ENCODE measurements at places on chromosomes 2 and 18.

GRCh38 chr2:145563741-145564615 is 1044.1 kb upstream of the ZEB2 start:
- no peak for DNase-seq

GRCh38 chr2:113977060-113977659 is 87.3 kb downstream of the ACTR3 start:
- no peak for DNase-seq

- no peak for DNase-seq
Measured at GRCh38 chr2:135510577-135510976, 20.4 kb downstream of the ZRANB3 start.

GRCh38 chr2:149483004-149483605 is 104.5 kb downstream of the MMADHC start:
- no peak for DNase-seq

DNA sequence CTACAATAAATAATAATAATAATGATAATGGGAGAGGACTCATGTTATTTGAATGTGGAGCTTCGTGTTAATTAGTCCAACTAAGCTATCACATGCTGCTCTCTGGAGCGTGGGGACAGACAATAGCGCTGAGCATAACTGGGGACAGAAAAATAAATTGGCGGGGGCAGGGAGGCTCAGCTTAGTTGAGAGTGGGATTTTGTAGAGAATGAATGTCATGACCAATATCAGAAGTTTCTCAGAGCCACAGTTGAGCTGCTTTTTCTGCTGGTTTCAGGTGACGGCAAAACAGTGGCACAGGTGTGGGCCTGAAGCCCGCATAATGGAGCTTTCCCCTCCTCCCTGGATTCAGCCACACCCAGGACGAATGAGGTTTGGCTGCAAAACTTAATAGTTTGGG is 111.1 kb upstream of the CAB39 start:
- DNase-seq = no peak

- DNase-seq = peak; percentile 68
Measured at GRCh38 chr2:20962939-20963557, 80.8 kb downstream of the APOB start.

DNA sequence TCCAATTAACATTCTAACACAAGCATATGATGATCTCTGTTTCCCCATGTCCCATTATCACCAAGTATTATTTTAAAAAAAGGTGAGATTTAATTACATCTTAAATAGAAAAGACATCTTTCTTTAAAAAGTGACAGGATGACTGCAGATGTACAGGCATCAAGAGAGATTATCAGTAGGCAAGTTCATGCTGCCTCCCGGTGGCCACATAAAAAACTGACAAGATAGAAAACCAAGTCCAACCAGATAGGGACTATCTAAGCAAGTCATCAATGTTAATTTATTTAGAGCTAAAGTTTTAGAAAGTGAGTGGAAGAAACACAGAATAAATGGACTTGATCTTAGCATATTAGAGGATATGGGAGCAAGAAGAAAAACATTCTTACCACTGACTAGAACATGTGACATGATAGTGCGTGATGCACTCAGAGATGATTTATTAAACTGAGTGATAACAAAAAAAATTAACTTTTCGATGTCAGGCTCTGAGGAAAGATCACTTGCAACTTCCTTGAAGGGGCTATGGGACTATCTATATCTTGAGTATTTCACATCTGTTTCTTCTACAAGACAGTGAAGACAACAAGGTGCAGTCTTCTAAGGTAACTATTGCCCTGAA is 5.4 kb upstream of the TDRD15 start:
- DNase-seq = no peak

DNA sequence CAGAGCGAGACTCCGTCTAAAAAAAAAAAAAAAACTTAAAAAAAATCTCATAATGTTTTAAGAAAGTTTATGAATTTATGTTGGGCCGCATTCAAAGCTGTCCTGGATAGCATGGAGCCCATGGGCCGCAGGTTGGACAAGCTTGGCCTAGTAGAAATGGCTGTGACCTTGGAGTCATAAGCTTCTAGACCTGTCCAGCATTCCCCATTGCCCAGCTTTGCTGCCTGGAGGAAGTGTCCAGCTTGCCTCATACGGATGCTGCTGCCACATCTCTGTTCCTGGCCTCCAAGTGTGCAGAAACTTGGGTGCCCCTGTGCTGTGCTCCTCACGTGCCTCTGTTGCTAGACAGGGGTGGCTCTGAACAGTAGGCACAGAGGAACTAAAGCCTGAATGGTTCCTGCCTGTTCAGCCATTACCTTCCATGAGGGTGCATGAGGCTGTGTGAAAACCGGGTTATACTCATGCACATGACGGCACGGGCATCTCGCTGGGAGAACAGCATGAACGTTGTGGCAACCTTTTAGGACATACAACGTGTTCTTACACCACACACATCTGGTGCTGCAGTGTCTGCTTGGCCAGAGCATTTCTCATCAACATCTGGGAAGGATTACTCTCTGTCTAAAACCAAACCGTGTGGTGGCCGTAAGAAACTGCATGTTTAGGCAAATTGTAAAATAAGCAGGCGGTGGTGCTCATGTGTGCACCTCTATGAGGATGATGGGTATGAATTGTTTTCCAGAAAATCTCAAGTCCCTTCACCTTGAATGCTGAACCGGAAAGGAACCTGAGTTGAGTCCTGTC is 38.2 kb downstream of the FHOD3 start:
- DNase-seq = no peak

DNA sequence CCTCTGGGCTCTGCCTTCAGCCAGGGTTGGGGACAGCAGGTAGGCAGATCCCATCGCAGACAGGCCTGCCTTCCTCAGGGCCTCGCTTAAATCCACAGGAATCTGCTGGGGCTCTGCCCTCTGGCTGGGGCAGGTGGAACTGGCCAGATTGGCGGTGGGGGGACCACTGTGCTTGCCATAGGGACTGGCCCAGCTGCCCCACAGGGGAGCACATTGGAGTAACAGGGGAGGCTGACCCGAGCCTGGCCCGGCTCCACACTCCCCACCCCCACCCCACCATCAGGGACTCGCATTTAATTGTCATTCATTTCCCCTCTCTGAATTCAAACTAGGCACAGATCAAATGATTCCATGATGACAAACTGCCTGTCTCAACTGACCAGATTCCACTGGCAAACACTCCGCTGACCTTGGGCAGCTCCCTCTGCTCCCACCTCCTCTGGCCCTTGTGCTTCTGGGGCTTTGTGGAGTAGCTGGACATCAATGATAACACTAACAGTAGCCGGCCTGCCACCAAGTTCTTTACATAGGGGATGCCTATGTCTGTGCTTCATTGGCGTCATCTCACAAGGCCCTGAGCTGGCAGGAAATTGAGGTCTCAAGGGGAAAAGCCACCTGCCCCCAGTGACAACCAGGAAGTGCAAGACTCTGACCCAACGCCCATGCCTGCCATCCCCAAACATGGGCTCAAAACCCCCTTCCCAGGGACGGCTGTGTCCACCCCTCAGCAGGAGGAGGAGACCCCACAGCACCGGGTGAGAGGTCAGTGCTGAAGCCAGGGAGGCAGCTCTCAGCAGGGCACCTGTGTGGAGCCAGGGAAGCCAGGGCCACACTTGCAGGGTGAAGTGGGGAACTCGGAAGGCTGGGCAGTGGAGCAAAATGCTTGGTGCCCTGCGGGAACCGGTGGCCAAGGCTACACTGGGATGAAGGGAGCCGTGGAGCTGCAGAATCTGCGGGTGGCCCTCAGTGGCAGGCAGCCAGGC is 2.1 kb upstream of the B3GNT7 start:
- DNase-seq = no peak

DNA sequence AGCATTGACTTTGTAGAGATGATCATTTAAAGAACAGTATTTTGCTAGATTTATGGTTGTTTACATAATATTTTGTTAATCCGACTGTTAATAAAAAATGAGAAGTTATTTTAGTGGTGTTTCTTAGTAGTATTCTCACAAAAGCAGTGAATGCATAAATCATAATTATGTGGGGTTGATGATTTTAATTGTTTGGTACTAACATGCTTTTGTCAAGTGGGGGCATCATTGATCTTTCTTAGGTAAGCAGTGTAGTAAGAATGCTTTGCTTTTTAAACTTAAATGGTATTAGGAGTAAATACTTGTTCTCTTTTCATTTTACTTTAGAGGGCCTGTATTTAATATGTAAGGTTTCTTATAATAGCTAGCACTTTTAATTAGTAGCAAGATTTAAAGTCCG is 109.2 kb upstream of the OTX1 start:
- no peak for DNase-seq

- DNase-seq = no peak
Measured at GRCh38 chr2:196148736-196149135, 22.6 kb downstream of the STK17B start.

- DNase-seq = no peak
Measured at GRCh38 chr2:236601316-236602202, 31.9 kb downstream of the ACKR3 start.

DNA sequence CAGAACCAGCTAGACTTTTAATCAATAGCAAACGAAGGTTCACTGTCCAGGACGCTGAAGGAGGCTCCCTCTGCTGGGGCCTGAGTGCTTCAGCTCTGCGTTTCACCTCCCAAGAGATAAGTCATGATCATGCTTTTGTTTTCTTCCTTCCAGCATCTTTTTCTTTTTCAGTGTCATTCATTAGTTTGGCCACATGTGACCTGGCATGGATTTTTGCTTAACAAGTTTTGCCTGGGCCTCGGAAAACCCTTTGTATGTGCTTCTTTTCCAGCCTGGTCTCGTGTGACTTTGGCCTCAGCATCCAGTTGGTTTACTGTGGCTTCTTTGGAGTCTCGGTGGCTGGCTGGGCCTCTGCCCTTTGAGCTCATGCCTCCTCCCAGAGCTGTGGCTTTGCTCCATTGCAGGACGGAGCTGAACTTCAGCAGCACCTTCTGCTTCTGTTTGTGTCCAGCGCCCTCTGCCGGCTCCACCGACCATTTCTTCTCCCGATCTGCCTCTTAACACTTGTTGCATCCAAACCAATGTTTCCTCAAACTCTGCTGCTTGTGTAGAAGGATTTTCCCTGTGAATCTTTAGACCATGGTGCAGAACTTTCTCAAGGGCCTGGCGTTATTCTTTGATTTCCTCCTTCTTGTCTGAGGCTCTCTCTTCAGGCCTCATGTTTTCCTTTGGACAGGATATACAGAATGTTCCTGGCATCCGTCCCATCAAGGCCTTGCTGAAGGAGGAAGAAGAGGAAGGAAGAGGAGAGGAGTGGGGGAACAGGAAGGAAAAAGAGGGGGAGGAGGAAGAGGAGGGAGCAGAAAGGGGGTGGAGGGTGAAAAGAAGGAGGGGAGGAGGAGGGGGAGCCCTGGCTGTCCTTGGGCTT is 23.6 kb upstream of the HES6 start:
- DNase-seq = peak; percentile 69

DNA sequence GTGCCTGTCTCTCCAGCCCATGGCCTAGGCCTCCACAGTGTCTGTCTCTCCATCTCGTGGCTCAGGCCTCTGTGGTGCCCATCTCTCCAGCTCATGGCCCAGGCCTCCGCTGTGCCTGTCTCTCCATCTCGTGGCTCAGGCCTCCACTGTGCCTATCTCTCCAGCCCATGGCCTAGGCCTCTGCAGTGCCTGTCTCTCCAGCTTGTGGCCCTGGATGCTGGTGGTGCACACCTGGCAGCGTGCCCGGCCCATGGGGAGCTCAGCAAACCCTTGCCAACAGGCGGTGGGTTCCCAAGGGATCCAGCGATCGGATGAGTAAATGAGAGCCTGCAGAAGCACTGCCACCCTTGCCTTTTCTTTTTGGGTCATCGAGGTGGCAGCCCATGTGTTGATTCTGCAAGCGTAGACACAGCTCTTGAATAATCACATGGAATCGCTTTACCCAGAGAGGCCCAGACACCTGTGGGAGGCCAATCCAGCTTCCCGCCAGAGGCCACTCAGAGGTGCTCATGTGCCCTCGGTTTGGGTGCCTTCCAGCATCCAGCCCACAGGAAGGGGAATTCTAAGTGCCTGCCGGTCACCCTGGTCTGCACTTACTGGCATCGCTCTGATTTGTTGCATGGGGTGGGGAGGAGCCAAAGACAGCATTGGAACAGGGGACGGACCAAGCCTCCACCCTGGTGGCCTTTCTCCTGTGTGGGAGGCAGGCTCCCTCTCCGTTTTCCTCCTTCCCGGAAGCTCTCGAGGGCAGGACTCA is 101.8 kb upstream of the HDAC4 start:
- DNase-seq = no peak

DNA sequence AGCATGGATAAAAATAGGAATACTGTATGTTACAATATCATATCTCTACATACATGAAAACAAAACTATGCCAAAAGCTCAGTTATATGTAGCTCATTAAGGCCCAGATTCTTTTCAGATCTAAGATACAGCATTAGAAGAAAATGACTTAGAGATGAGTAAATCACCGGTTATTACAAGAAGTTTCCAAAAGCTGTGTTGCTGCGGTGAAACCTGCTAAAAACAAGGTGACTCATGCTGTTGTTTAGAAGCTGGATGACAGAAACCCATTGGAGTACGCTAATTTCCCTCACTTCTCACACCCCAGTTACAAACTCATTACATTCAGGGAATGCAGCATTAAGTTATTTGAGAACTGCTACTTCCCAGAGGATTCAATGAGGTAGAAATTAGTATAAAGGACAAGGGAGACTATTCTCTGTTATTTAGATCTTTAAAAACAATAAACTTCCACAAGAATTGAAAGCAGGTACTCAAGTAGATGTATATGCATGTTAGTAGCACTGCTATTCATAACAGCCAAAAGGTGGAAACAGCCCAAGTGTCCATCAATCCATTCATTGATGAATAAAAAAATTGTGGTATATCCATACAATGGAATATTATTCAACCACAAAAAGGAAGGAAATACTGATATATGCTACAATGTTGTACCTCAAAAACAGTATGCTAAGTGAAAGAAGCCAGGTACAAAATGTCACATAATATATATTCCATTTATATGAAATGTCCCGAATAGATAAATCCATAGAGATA is 32.6 kb downstream of the RBKS start:
- DNase-seq = no peak

DNA sequence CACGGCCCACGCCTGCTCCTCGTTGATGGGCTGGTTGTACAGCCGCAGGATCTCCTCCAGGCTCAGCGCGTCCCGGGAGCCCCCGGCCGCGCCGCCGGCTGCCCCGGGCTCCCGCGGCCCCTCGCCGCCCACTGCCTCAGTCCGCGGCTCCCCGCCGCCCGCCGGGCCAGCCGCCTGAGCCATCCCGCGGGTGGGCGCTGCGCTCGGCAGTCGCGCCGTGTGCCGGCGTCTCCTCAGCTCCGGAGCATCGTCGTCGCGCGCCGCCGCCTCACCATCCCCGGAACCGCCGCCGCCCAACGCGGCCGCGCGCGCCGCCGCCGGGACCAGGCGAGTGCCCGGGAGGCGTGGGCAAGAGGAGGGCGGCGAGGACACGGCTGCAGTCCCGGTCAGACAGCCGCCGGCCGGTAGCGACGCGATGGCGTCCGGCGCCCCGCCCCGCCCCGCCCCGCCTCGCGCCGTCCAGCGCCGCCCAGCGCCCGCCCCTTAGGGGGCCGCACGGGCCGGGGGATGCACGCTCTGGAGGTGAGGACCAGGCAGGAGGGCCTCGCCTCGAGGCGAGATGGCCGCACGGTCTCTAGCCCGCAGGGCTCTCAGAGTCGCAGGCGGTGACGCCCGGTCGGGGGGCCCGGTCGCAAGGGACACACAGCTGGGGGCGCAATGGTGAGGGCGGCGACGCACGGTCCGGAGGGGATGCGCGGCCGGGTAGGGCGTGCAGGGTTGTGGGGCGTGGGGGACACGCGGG is at the start of gene SPIRE1:
Gene SPIRE1, minus strand, starts transcription at position 424 of the 742 bp plus-strand sequence. Its CDS starts 241 bp downstream, at position 183.
- DNase-seq = peak; percentile 34
